ENCODE measurements at places on chromosomes 4 and X. TPM values are rescaled to one million over a fixed set of nuclear protein-coding genes. Genes with fewer than 3 reads are reported as not detected.
A peak's percentile ranks its signal among the peaks of the same experiment; 100 is the strongest.

GRCh38 chr4:123345137-123345934, 51.3 kb upstream of the SPRY1 start:
- DNase-seq, result no peak

- DNase-seq, result peak; percentile 28
These were observed 11.9 kb downstream of the ENPEP start for GRCh38 chr4:110487873-110488272.

GRCh38 chr4:77617203-77617602, 11.6 kb downstream of the CXCL13 start:
- DNase-seq, result no peak

DNA sequence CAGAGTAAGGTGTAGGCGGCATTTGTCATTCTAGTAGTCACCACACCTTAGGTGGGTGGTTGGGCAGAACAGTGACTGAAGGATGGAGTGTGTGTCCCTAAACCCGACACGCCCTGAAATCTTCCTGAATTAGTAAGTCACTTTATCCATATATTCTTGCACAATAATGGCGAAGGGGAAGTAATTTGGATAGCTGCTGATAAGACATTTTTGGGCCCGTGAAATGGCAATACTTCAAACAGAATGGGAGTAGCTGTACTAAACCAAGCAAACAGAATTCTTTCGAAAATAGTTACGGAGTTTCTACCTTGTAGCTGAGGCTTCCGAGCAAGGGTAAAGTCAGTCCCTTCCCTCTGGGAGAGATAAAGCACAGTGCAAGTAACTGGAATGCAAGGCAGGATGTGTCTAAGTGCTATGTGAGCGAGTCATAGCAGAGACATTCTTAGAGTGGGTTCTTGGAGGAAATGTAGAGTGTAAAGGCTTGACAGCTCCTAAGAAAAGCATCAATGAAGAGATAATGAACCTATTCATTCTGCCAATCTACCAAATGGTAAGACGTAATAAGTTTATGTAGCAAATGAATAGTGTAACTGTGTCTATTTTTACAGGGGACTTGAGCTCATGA, 72.8 kb downstream of the CLCN5 start:
- peak; percentile 41 for DNase-seq

The CLDN2 gene
- total RNA-seq, result not detected

DNA sequence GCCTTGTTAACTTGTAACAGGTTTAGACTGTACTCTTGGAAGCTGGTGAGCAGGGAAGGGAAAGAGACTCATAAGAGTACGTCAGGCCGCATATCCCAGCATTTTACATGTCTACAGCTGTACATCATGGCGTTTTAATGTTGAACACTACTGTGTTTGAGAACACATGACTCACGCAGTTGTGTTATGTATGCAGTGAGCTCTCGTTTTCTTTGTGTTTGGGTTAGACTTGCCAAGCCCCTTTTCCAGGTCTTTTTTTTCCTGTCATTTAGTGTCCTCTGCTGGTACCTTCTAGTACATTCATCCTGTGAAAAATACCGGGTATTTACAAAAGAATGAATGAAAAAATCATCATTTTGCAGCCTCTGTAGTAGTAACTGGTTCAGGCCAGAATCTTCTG, 35.3 kb downstream of the SMS start:
- DNase-seq, result peak; percentile 28

GRCh38 chr4:121307445-121308327, 73.1 kb downstream of the QRFPR start:
- peak; percentile 34 for DNase-seq

The SPANXC gene
- total RNA-seq, result not detected

The POLN gene
- total RNA-seq, result 5.5 TPM

Measured in myocyte (in vitro differentiated cells).